Aortic smooth muscle cell (primary cell): ENCODE measurements at places on chromosomes 7 and 10. TPM values are rescaled to one million over a fixed set of nuclear protein-coding genes. Genes with fewer than 3 reads are reported as not detected.

The ENTPD1 gene
- total RNA-seq: 0.99 and 1.1 TPM in 2 replicates

The AOC1 gene
- total RNA-seq: not detected in 2 replicates

The GTF2IRD1 gene
- 3.8 and 4.4 TPM in 2 replicates for total RNA-seq

The ODAD2 gene
- 0.40 and 0.68 TPM in 2 replicates for total RNA-seq

The CTAGE6 gene
- total RNA-seq: 0.13 and 0.62 TPM in 2 replicates

The CYP26A1 gene
- total RNA-seq: not detected in 2 replicates

The MUC3A gene
- not detected in 2 replicates for total RNA-seq
